ENCODE measurements at places on chromosomes 13 and 19. TPM values are rescaled to one million over a fixed set of nuclear protein-coding genes. Genes with fewer than 3 reads are reported as not detected.

- DNase-seq = no peak
Observed at GRCh38 chr13:77480066-77480465, 55.4 kb upstream of the SCEL start.

DNA sequence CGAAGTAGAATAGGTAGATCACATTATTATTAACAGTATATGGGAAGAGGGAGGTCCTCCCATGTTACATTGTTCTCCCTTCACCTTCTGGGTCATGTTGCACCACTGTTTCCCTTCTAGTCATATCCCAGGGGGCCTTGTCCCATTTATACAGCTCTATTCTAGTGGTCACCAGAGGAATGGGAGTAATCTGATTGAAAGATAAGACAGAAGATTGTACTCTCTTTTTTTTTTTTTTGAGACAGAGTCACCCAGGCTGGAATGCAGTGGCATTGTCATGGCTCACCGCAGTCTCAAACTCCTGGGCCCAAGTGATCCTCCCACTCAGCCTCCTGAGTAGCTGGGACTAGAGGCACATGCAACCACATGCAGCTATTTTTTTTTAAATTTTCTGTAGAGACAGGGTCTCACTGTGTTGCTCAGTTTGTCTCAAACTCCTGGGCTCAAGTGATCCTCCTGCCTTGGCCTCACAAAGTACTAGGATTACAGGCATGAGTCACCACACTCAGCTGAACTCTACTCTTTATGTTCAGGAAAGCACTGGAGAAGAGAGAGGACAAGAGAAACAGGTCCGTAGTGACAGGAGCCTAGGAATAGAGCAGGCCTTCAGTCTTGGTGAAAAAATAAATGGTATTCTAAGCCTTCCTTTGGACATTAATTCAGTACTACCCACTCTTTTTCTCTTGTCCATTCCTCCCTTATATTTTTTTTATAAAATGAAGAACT lies 4.3 kb upstream of the ZNF529 start:
- DNase-seq = no peak

DNA sequence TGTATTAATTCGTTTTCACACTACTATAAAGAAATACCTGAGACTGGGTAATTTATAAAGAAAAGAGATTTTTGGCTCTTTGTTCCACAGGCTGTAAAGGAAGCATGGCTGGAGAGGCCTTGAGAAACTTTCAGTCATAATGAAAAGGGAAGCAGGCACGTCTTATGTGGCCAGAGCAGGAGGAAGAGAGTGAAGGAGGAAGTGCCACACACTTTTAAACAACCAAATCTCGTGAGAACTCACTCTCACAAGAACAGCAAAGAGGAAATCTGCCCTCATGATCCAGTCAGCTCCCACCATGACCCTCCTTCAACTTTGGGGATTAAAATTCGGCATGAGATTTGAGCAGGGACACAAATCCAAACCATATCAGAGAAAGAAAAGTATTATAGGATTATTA lies 1255.9 kb upstream of the MIR17HG start:
- no peak for DNase-seq

The SIX5 gene
- polyA plus RNA-seq = 6.2 TPM
